ENCODE measurements at places on chromosomes 6 and 20.

DNA sequence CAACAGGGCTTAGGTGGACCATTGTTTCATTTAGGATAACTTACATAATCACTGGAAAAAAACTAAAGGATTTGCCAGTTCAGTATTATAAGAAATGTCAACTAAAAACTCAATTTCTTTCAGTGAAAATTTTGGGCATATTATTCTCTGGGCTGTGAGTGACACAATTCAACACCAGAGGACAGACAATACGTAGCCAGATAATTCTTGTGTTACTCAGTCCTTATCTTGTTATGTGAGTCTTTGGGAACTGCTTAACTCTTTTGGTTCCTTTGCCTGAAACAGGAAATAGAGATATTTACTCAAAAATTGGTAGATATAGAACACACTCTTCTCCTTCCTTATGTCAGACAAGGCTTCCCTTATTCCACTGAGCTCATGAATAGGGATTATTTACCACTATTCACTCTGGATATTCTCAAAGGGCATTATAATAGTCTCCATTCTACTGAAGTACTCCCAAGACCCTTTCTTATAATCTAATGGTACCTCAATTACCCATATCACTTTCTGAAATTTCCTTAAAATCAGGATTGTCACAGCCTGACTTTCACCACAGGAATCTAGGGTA, 4.9 kb upstream of the BEND6 start:
- no peak for DNase-seq

- DNase-seq = peak; percentile 19
Measured at GRCh38 chr20:32967961-32968457, 36.2 kb downstream of the SUN5 start.

DNA sequence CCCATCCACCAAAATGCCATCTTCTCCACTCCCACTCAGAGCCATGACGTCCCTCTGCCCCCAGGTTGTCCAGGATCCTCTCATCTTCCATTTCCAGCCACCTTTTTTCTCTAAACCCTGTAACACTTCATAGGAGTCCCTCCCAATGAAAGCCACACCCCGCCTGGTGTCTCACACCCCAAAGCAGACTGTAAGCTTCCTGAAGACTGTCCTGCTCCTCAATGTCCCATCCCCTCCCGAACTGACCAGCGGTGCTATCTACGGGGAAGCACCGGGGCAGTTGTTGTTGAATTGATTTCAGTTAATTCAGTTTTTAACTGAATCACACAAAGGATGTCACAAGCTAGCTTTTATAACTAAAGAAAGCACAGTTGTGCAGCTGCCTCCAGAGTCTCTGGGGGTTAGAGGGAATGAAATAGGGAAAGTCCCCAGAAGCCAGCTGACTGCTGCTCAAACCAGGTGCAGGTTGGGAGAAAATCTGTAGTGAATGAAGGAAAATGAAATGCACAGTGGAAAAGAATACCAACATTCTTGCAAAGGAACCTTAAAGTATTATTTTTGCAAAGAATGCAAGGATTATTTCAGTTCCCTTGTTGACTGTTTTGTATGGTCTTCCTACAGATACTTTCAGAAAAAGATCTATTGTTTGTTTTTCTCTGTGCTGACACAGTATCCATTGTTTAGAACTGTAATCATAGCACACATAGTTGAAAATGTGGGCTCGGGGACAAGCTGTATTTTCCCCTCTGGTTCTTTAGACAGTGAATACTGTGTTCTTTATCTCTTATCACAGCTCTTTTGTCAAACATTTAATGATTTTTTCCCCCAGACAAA, 222.6 kb upstream of the QKI start:
- DNase-seq = no peak

- no peak for DNase-seq
Measured at GRCh38 chr20:46789339-46790028, 80.0 kb downstream of the SLC2A10 start.

DNA sequence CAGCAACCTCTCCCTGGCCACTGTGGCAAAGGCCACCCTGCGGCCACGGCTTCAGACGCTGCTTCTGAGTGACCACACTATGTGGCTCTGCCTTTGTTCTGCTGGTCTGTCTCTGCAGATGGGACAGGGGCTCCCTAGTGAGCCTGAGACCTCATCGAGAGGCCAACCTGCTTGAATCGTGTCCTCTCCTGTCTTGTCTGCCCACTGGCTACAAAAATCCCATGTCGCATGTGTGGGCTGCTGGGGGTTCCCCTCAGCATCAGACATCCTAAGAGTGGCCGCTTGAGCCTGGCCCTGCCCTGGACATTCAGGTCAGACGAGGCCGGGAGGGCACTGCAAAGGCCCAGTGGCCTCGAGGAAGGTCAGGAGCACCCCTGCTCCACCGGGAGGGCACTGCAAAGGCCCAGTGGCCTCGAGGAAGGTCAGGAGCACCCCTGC, 222.9 kb downstream of the DLL1 start:
- no peak for DNase-seq

DNA sequence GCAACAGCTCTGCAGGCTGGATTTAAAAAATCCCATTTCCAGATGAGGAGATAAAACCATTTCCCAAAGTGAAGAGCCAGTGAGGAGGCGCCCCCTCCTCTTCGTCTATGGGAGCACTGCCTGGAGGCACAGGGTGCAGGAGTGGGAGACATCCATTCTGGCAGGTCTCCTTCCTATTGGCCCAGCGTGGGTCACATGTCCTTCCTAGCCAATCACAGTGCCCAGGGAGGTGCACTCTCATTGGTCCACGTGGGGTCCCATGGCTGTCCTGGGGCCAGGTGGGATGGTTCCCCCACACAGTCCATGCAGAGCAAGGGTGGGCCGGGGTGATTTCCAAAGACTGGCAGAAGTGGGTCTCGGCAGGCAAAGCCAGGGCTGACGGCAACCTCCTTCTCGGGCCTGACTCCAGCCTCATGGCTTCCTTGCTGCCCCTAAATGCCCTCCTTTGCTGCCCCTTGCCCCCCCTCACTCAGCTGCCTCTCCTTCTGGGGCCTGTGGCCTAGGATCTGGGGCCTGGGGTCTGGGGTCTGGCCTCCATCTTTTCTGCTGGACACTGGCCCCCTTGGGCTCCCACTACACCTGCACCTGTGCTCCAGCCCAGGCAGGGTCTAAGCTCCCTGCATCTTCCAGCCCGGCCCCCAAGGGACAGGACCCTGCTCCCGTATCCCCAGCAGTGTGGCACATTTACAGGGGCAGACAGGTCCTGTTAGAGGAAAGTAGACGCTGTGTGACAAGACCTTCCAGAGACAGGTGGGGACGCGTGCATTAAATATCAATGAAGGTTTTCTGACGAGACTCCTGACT, 231.7 kb downstream of the TAF4 start:
- no peak for DNase-seq

All from SJSA1 (cell line).